ENCODE measurements at places on chromosomes 1 and 21.

GRCh38 chr1:152110365-152110859 lies 4.8 kb downstream of the TCHH start:
- DNase-seq: no peak

DNA sequence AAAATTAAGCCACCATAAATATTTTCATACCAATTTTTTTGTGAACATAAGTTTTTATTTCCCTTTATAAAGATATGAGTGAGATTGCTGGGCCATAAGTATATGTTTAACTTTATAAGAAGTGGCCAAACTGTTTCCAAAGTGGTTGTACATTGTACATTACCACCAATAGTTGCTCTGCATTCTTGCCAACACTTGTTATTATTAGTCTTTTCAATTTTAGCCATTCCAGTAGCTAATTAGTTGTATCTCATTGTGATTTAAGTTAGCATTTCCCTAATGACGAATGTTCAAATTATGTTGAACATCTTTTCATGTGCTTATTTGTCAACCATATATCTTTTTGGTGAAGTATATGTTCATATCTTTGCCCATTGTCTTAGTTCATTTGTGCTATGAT lies 64.0 kb upstream of the DNAH14 start:
- DNase-seq: no peak

GRCh38 chr1:208939537-208940085 lies 643.9 kb upstream of the CAMK1G start:
- DNase-seq: no peak

DNA sequence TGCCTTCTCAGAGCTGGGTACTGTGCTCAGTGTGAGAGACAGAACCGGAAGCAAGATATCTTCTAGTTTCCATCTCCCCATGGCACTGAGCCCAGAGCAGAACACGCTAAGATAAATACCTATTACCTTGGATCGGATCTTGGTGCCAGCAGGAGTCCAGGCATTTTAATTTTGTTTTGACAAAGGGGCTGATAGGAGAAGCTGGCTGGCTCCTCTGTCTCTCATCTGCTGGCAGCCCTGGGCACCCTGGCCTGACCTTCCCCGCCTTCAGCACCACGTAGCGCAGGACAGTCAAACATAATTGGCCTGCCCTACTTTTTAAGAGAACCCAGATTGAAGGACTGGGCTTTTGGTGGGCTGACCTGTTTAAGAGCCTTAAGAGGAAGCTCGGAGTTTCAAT lies 160.7 kb upstream of the KLHDC7A start:
- DNase-seq: no peak

- no peak for DNase-seq
Observed at GRCh38 chr1:112685913-112686312, 11.5 kb downstream of the MOV10 start.

DNA sequence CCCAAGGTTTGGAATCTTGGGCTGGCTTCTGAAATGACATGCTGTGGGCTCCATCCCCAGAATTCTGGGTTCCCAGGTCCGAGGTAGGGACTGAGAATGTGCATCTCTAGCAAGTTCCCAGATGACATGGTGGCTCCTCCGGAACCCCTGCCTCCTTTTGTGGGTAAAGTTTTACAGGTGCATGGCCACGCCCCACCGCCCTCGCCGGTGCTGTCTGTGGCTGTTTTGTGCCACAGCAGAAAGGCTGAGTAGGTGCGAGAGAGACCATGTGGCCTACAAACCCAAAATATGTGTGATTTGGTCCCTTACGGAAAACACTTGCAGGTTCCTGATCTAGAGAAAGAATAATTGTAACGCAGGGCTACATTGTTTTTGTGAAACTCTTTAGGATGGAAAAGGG lies 30.9 kb downstream of the SKI start:
- no peak for DNase-seq

DNA sequence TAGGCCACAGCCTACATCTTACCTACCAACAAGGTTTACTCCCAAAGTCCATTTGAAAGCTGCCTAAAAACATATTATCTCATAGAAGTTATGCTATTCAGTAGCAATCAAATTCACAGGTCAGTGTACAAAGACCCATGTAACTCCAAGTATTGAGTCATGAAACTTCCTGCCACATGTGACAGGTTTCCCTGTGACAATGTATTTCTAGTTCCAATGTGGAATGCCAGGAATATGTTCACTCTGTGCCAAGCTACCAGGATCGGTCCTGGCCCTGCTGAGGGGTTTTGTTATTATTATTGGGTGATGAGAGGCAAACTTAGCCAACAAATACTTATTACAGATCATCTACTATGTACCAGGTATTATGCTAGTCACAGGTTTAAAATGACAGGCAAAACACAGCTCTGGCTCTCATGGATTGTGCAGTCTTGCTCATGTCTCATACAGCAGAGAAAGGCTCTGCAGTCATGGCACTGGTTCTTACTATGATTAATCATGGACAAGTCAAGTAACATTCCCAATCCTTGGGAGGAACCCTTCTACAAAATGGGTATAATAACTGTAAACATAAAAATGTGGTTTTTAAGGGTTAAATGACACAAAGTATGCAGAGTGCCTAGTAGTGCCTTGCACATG lies 22.5 kb downstream of the DPH5 start:
- DNase-seq: no peak

GRCh38 chr1:64062941-64063581 lies 140.4 kb upstream of the UBE2U start:
- no peak for DNase-seq

All from HFF-Myc (cell line).